Activated CD4-positive, alpha-beta T cell treated with anti-CD3 and anti-CD28 coated beads, Interleukin-2, amount 50 U/mL, for 16 hours (primary cell): ENCODE measurements at places on chromosomes 13 and 19.

GRCh38 chr13:100131863-100132574 is 43.1 kb downstream of the PCCA start:
- DNase-seq, result peak; percentile 37

GRCh38 chr13:21020176-21020575 is 41.2 kb downstream of the LATS2 start:
- no peak for DNase-seq

DNA sequence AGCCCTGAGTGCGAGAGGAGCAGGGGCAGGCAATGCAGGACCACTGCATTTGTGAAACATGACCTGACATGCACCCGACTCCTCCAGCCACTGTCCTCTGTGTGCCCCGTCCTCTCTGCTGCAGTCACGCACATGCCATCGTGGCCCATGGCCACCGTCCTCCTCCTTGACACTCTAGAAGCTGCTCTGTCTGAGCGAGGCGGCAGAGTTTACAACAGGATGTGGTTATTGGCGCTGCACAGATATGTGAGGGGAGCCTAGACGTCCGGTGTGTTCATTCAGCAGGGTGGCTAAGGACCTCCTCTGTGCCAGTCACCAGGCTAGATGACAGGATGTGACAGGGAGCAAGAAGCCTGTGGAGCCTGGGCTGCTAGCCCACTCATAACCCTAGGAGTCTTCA is 277.8 kb downstream of the FOXO1 start:
- DNase-seq, result peak; percentile 94

DNA sequence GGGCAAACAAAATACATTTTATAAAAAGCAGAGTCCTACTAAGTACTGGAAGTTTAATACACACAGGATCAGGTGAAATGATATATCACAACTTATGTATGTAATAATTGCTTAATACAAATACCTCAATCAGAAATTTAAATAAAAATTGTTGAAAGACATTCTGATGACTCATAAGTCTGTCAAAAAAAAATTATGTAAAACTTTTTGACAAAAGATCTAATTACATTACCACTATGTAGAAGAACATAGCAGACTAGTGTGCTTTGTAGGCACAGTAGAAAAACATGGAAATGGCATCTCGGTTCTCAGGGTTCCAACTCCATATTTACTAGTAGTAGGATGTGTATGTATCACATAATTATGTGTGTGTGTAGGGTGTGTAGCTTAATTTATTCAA is 156.2 kb downstream of the DNAJC3 start:
- no peak for DNase-seq

- DNase-seq, result peak; percentile 15
Measured at GRCh38 chr19:11203194-11204075, 6.1 kb upstream of the KANK2 start.

DNA sequence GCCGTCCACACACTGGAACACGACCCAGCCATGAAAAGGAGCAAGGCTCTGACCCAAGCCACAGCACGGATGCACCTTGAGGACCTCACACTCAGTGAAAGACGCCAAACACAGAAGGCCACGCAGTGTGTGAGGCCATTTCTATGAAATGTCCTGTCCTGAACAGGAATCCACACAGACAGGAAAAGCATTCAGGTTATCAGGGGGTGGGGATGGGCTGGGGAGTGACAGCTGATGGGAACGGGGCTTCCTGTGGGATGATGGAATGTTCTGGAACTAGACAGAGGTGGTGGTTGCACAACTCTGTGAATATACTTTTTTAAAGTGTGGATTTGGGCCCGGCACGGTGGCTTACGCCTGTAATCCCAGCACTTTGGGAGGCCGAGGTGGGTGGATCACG is 30.6 kb downstream of the GPX4 start:
- DNase-seq, result no peak

DNA sequence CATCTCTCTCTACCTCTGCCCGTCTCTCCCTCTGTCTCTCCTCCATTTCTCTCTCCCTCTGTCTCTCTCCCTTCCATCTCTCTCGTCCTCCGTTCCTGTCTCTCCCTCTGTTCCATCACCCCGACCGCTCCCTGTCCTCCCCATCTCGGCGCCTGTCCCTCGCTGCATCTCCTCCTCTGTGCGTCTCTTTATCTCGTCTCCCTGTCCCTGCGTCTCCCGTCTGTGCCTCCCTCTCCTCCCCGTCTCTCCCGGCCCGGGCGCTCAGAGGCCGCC is 4.6 kb downstream of the GRIN2D start:
- no peak for DNase-seq

DNA sequence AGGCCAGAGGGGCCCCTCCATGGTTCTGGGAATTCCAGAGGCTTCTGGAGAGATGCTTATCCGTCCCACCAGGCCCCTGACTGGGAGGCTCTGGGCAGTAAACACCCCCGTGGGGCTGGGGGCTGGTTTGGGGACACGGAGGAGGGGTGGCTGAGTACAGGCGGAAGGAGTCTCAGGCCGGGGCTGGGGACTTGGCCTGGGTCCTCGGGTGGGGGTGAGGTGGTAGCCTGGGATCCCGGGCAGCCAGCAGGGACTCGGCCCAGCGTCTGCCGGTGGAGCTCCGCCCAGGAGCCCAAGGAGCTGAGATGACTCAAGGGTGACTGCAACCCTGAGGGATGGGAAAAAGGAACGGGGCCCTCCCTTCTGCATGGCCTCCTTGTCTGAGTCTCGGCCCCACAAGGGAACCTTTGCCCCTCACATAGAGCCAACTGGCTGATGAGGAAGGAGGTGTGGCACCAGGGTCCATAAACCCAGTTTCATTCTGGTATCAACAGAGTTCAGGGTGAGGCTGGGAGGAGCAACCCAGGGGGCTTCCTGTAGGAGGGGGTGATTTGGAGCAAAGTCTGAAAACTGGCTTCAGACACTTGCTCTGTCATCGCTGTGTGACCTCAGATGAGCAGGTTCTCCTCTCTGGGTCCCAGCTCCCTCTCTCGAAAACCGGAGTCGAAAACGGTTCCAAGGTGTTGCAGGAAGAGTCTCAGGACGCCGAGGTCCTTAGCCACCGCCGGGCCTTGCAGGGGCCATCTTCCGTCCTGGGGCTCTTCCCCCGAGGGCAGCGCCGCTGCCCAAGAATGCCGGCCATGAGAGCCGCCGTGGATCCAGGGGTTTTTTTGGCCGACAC is 809 bp downstream of the MISP start:
- no peak for DNase-seq

DNA sequence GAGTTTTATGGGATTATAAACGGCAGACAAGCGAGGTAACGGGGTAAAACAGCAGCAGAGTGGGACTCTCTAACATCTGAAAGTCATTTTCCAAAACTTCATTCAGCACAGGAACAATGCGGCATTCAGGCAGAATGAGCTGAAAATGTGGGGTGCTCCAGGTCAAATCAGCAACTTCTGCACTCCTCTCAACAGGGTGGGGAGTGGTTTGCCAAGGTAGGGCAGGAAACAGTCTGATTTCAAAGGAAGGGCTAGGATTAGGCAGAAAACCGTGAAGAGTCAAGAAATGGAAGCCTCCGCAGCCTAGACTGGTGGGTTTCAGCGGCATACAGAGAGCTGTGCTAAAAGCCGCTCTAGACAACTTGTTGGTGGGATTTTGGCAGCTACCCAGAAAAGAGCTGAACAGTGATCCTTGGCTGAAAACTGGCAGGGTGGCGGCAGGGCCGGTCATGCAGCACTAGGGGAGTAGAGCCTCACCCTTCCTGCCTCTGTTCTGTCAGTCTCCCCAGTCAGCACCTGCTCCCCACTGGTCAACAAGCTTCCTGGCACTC is 154.2 kb upstream of the KLF12 start:
- DNase-seq, result no peak

GRCh38 chr13:24888291-24888931 is 124.4 kb downstream of the RNF17 start:
- DNase-seq, result no peak

DNA sequence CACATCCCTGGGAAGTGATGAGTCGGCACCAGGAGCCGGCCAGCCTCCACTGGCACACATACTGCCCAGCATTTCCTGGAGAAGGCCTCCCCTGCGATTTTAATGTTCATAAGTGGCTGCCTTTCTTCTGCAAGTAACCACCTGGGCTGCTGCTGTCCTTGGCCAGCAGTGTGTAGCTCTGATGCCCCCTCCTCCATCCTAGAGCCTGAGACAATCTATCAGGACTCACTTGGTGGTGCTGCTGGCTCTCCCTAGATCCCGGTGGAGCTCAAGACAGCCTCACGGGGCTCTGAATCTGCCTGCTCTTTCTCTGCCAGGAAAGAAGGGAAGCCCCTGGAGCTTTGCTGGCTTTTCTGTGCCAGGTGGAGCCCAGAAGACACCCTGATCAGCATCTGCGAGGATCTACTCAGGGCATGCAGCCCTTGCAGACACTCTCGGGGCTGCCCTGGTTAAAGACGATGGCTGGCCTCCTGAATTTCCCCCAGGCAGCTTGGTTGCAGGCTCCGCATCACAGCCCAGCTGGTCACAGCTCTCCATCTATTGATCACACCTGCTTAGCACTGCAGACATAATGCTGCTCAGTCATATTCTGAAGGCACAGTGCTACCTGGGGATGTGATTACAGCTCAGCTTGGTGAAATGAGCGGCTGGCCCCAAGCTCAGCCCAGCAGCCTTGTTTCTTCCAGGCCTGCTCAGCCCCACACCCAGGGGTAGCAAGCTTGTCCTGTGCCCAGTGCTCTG is 122.3 kb downstream of the ZDHHC20 start:
- no peak for DNase-seq

DNA sequence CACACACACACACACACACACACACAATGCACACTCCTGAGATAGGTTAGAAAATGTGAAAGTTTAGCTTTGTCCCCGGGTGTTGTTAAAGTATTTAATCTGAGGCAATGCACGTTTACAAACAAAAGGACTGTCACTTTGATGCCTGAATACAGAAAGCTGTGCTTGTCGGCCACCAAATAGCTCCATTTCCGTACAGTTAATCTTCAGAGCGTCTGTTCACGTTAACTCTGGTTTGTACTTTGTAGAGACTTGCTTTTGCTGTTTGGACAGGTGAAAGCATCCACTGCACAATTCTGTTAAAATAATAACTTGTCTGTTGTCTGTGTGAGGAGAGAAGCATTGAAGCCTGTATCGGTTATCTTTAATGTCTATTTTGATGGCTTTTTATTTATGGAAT is 267.8 kb downstream of the FGF9 start:
- DNase-seq, result no peak

GRCh38 chr19:38375748-38376147 is 1.4 kb downstream of the PSMD8 start:
- no peak for DNase-seq

DNA sequence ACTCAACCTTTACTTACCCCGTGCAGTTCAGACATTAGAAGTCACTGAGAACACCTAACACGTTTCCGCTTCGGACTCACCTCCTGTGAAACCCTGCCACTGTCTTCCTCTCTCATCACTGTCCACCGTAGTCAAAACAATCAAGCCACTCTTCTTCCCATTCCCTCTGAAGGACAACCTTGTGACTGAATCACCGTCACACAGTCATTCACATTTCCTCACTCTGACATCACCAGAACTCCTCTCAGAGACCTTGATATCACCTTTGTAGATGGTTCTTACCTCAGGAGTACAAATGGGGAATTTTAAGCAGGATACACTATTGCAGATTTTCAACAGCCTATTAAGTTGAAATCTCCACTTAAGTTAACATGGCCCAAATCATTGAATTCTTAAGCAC is 1.3 kb upstream of the KBTBD6 start:
- DNase-seq, result no peak

- no peak for DNase-seq
Measured at GRCh38 chr19:2850256-2850925, 9.1 kb downstream of the ZNF555 start.

- peak; percentile 74 for DNase-seq
Measured at GRCh38 chr19:14091081-14091812, 696 bp upstream of the SAMD1 start.

DNA sequence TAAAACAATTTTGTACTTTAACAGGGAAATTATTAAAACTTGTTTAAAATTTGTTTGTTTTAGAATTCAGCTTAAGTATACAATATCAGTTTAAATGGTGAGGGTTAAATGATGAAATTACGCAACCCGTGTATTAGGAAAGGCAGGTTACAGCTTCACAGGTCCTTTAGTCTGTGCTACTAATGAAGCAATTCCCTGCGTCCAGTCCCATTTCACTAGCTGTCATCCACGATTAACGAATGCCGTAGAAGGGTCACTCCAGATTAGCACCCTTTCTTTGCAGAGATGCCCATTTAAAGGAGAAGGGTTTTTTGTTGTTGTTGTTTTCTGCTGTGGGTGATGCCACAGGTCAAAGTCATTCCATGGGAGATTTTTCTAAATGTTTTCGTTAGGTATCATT is 457.6 kb upstream of the SLC10A2 start:
- DNase-seq, result no peak

DNA sequence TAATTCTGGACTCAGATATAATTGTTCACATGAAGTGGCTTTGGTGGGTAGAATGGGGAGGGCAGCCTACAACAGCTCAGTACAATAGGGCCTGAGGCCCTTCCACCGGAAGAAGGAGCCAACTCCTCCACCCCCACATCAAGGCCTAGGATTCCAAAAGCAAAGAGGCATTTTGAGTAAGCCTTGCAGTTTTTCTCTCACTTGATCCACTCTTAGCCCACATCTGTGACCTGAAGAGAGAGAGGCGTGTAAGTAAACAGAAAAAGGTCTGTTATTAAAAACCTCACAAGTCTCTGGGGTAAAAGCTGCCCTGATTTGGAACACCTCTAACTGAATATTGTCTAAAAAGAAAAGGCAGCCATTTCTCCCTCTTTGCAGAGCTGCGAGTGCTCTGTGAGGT is 214.1 kb upstream of the KL start:
- DNase-seq, result no peak

DNA sequence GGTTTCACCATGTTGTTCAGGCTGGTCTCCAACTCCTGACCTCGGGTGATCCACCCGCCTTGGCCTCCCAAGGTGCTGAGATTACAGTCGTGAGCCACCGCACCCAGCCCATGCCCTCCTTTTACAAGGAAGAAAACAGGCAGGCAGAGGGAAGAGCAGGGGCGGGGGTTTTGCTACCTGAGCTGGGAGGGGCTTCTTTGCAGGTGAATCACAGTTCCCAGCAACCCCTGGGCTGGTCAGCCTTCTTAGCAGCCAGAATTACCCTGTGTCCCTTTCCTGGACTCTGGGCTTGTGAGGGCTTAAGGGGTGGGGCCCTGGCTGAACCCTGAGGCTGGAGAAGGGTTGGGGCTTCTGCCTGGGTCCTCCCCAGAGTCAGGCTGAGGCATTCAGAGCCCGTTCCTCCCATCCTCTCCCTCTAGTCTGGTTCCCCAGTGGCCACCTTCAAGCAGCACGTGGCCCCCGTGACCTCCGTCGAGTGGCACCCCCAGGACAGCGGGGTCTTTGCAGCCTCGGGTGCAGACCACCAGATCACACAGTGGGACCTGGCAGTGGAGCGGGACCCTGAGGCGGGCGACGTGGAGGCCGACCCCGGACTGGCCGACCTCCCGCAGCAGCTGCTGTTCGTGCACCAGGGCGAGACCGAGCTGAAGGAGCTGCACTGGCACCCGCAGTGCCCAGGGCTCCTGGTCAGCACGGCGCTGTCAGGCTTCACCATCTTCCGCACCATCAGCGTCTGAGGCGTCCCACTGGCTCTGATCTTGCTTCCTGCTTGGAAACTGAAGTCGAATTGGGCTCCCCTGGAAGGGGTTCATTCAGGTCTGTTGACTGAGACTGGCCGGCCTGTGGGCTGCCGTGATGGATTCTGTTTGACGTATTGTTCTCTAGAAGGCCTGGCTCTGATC is 2.8 kb upstream of the KCNJ14 start:
- no peak for DNase-seq

GRCh38 chr19:46724468-46724867 is 7.6 kb upstream of the PRKD2 start:
- no peak for DNase-seq
